Transverse colon (tissue), 4 donors: ENCODE measurements at places on chromosomes 7 and 10.

DNA sequence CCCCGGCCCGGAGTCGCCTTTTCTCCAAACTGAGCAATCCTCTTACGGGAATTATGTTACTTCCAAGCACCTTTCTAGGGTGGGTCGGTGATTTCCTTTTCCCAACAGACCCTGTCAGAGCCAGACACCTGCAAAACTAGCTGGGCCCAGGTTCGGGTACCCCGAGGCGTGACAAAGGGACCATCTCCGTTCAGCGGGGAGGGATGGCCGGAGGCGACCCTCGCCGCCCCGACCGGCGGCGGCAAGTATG is 445 bp downstream of the PPA1 start:
- no peak for DNase-seq

DNA sequence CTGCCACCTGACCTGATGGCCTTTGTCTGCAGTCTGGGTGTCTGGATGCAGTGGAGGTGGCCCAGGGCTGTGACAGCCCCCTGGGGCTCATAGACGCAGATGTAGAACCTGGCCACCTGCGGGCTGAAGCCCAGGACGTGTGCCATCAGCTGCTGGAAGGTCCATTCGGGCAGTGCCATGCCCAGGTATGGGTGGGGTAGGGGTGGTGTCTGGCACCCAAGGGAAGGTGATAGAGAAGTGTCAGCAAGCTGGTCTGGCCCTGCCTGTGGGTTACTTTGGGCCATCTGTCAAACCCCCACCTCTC is 6.1 kb upstream of the ZNF467 start:
- DNase-seq, result no peak

DNA sequence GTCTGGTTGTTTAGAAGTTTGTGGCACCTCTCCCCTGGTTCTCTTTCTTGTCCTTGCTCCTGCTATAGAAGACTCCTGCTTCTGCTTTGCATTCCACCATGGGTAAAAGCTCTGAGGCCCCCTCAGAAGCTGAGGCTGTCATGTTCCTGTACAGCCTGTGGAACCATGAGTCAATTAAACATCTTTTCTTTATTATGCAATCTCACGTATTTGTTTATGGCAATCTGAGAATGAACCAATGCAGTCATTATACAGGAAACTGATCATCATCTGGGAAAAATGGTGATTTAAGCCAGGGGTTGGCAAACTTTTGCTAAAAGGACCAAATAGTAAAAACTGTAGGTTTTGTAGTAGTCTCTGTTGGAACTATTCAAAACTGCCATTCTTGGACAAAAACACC is 175.4 kb downstream of the CSTF2T start:
- no peak for DNase-seq

DNA sequence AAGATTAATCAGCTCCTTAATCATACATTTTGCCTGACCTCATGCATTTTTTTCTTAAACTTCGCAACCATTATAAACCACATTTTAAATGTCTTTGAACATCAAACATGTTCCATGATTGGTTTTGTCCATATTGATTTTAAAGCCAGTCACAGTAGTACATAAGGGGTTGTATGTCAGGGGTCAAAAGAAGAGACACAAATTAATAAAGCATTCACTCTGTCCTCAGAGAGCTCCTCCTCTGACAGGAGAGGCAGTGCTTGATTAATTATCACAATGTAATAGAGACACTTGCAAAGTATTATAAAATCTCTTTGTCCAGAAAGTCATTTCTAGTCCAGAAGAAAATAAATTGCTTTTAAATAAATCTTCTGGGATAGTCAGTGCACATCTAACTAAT is 195.5 kb downstream of the MAGI2 start:
- DNase-seq, result no peak

DNA sequence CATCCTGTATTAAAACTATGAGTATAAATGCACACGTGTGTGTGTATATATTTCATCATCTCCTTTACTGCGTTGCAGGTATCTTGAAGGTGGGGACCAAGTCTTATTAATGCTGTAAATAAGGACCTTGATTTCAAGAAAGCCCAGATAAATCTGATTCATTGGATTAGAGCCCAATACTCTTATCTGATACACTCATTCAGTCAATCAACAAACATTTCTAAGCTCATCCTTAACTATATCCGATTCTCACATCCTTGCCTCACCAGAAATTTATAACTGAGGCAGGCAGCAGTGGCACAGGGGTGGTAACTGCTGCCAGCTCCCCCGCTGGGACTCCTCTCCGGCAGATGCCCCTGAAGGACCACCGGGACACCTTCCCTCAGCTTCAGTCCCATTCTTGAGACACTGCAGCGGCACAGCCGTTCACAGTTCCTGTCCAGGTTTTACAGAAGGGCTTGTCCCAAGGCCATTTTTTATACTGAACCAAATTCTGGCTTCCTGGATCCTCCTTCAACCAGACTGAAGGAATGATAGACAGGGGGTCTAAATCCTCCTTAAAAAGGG is 54.0 kb downstream of the BRI3 start:
- DNase-seq, result no peak

DNA sequence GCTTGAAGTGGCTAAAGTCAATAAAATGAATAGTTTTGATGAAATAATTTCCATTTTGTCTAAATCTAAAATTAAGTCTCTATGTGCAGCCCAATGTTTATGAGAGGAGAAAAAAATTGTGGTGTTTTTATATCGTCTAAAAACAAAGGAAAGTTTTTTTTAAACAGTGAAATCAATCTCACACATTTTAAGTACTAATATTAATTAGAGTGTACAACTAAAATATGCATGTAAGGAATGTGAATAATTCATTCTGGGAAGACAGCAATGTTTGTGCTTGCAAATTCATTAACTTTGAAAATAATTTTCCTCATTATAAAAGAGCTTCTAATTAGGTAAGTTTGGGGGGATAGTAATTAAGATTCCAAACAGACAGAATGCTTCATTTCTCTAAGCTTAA is at the start of gene NPVF:
Gene NPVF (minus strand): TSS at position 101 of the 400 bp plus-strand sequence. CDS start 47 bp downstream, at position 54.
- DNase-seq, result no peak

DNA sequence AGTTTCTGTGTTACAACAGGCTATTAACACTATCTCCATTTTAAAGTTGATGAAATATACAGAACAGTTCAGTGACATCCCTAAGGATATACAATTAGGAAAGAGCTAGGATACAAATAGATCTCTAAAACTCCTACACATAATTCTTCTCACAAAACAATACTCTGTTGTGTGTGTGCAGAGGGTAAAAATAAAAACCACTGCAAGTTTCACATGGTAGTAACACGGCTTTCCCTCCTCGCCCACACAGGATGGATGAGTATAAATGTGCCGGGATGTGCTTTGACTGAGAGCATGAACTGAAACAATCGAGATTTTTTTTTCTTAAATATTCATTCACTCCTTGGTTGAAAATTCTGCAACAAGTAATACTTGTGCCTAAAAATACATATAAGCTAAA is 131.5 kb upstream of the C1QL3 start:
- DNase-seq, result no peak

GRCh38 chr7:120996333-120996987 is 7.9 kb downstream of the CPED1 start:
- peak; percentile 78 for DNase-seq

- peak; percentile 66 for DNase-seq
Measured at GRCh38 chr10:113126229-113127201, 176.5 kb downstream of the TCF7L2 start.

DNA sequence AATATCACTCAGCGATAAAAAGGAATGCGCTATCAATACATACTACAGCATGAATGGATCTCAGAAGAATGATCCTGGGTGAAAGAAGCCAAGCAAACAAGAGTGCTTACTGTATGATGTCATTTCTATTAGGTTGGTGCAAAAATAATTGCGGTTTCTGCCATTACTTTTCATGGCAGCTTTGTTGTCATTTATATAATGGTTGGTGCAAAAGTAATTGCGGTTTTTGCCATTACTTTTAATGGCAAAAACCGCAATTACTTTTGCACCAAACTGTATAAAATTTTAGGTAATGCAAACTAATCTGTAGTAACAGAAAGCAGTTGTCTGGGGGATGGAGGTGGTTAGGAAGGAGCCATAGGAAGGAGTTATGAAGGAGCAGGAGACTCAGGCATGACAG is 318.3 kb upstream of the ZMIZ1 start:
- DNase-seq, result no peak

GRCh38 chr10:104350127-104350635 is 3.5 kb upstream of the CFAP58 start:
- no peak for DNase-seq

GRCh38 chr10:95880704-95881103 is 27.1 kb upstream of the CC2D2B start:
- no peak for DNase-seq

DNA sequence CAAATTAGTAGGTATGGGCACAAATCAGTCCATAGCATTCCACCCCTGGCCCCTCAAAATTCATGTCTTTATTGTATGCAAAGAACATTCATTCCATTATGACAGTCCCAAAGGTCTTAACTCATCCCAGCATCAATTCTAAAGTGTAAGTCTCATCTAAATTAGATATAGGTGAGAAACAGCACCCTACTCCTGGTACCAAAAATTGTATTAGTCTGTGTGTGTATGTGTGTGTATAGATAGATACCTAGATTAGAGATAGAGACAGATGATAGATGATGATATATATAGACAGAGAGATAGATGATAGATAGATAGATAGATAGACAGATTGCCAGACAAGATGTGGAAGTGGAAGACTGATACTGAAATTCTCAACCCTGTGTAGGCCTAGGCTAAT is 109.9 kb downstream of the IQUB start:
- DNase-seq, result no peak

- no peak for DNase-seq
Measured at GRCh38 chr10:3676564-3676963, 108.4 kb downstream of the KLF6 start.

- peak; percentile 80 for DNase-seq
Measured at GRCh38 chr10:71696628-71697326, 22.8 kb downstream of the C10orf105 start.

- DNase-seq, result no peak
Measured at GRCh38 chr7:130047831-130048230, 3.3 kb downstream of the ZC3HC1 start.

DNA sequence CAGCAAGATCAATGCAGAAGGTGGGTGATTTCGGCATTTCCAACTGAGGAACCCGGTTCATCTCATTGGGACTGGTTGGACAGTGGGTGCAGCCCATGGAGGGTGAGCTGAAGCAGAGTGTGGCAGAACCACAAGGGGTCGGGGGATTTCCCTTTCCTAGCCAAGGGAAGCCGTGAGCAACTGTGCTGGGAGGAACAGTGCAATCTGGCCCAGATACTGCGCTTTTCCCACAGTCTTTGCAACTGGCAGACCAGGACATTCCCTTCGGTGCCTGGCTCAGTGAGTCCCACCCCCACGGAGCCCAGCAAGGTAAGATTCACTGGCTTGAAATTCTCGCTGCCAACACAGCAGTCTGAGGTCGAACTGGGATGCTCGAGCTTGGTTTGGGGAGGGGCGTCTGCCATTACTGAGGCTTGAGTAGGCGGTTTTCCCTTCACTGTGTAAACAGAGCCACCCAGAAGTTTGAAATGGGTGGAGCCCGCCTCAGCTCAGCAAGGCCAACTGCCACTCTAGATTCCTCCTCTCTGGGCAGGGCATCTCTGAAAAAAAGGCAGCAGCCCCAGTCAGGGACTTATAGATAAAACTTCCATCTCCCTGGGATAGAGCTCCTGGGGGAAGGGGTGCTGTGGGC is 58.6 kb upstream of the SLC26A5 start:
- DNase-seq, result no peak

GRCh38 chr7:74306730-74307469 is 17.7 kb downstream of the CLIP2 start:
- DNase-seq, result peak; percentile 38

DNA sequence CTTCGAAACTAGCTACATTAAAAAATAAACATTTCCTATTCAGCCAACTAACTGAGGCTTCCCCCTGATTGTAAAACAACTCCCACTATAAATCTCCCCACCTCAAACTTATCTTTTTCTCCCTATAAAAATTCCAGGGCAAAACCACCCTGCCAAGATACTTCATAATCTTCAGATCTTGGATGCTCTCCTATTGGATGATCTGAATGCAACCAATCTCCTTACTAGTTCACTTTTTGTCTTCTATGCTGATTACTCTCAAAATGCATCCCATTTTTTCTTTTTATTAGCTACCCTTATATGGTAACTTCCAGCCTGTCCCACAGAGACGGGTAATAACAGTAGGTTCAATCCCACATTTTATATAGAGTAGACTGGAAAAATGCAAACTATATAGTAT is 15.0 kb upstream of the PRSS58 start:
- DNase-seq, result no peak

DNA sequence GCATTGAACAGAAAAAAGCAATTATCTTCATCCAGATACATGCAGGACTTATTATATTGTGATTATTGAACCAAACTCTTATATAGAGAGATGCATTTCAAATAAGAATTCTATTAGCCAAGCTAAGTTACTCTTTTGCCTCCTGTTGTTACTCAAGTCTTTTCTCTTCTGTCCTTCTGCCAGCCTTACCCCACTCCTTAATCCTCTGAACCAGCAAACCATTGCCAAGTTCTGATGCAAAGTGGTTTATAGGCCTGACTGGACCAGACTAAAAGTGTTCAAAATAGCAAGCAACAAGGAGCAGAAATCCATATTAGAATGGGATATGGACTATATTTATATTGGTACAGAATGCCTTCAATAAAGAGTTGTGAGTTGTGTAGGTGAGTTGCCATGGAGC is 2.2 kb upstream of the SLC26A4 start:
- DNase-seq, result no peak

DNA sequence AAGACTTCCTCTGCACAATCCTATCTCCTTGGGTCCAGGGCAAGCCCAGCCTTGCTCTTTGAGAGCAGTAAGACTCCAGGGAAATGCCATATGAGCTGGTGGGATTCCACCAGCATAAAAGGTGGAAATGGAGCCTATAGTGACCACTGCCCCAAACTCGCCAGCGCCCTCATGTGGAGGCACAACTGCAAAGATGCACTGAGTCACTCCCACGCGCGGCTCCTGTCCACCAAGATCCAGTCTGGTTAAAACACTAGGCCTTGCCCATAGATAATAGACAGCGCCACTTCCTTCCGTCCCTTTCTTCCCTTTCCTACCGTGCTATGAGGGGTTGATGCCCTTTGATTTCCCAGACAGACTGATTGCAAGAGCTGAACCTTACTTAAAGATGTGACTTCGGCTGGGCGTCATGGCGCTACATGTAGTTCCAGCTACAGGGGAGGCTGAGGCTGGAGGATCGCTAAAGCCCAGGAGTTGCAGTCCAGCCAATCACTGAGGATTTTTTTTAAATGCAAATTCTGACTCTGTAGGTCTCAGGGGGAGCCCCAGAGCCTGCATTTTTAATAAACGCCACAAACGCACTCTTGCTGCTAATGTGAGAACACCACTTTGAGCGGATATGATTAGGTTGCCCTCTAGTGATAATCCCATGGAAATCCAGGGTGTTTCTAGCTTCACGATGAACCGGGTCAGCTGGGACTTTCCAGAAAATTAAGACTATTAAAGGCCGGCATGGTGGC is 136.5 kb downstream of the EPC1 start:
- DNase-seq, result peak; percentile 24

GRCh38 chr10:43452356-43452914 is 15.5 kb downstream of the ZNF487 start:
- DNase-seq, result no peak

- no peak for DNase-seq
Measured at GRCh38 chr7:129990403-129991192, 37.8 kb upstream of the UBE2H start.

- no peak for DNase-seq
Measured at GRCh38 chr7:80732630-80733029, 94.2 kb downstream of the CD36 start.
